MV-4-11 (cell line): ENCODE measurements at places on chromosomes 12 and 14.

DNA sequence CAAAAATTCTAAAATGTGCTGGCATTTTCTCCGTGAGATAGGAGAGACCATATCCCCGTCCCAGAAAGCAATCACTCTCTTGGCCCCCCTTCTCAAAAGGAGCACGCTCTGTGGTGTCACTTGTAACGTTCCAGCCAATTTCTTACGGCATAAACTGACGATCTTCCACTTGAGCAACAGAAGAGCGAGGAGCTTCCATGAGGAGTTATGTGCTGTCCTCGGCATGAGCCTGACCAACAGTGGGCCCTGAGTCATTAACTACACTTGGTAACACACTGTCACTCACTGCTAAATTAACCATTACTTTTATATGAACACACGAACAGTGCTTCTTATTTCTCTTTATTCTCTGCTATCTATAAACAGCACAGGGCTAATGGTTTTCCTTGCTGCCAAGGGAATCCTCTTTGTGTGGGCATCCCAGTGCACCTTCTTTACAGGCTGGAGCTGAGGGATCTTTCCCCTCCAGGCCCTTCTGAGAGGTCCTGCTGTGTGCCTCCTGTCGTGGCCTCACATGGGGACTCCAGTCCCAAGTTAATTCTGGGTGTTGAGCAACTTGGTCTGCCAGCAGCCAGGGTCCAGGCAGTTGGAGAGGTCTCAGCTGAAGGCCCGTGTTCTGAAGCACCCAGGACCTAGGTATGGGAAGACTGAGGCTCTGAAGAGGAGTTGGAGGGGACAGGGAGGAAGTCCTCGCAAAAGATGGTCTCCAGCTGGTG, 9.4 kb downstream of the SLC6A13 start:
- DNase-seq: no peak

GRCh38 chr12:34350092-34351041, 328.1 kb downstream of the ALG10 start:
- no peak for DNase-seq

DNA sequence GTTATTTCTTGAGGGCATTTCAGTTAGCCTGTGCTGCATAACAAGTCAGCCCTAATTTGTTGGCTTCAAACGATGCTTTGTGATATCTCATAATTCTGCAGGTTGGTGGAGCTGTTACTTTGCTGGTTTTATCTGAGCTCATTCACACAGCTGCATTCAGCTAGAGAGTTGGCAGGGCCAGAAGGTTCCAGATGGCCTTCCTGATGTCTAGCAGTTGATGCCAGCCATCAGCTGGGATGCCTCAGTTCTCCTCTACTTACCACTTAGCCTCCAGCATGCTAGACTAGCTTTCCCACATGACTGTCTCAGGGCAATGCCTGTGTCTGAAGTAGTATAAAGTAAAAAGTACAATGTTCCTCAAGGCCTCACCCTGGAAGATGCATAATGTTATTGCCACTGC, 130.6 kb downstream of the SLC35F4 start:
- no peak for DNase-seq

DNA sequence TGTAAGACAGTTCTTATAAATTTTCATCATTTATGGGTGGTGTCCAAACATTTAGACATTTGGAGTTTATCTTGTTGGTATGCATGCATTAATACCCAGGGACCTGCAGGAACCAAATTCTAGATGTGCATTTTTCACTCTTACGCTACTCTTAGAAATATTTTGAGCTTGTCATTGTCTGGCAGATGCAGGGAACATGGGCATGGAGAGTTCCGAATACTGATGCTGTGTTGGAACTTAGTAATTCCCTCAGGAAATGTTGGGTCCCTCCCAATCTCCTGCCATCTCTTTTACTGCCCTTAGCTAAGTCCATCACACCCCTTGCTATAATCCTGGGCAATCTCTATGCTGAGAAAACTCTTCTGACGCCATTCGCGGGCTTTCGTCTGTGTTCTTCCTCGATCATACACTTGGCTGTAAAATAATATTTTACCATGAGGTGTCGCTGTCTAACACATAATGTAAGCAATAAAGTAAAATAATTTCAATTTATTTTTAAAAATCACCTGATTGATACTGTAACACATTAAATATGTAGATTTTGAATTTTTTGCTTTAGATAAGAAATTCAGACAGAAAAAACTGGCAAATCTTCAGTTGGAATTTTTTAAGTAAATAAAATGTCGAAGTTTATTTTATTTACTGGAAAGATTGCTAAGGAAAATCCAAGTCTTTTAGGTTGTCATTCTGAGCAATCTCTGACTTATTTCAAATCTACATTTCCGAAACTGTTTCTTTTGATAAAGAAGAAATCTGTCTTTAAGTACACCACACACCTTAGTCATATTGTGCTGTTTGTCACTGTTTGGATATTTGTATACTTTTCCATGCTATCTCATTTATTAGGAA, 304.1 kb upstream of the SSTR1 start:
- peak; percentile 7 for DNase-seq

GRCh38 chr14:99763527-99764221, 29.5 kb upstream of the EML1 start:
- DNase-seq: no peak

- DNase-seq: no peak
Observed at GRCh38 chr12:100268835-100269564, 2.0 kb downstream of the SCYL2 start.

GRCh38 chr12:75892731-75893408, 138.7 kb downstream of the PHLDA1 start:
- DNase-seq: no peak

- DNase-seq: no peak
Observed at GRCh38 chr14:68295316-68295816, 475.8 kb downstream of the RAD51B start.

- DNase-seq: no peak
Observed at GRCh38 chr12:23041774-23042173, 416.8 kb downstream of the ETNK1 start.

DNA sequence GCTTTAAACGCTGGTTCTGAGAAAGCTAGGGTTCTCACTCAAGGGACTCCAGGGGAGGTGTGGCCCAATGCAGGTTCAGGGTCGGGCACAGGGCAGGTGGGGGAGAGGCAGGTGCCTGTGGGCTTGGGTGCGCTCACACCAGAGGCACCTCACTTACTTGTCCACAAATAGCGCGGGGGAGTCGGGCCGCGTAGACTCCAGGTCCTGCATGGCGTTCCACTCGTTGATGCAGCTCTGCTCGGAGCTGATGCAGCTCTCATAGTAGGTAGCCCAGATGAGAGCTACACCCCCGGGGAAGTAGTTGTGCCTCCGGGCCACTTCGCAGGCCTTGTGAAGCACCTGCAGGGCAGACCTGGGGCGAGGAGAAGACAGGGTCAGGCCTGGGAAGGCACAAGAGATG, 49.9 kb downstream of the SSH1 start:
- DNase-seq: no peak

DNA sequence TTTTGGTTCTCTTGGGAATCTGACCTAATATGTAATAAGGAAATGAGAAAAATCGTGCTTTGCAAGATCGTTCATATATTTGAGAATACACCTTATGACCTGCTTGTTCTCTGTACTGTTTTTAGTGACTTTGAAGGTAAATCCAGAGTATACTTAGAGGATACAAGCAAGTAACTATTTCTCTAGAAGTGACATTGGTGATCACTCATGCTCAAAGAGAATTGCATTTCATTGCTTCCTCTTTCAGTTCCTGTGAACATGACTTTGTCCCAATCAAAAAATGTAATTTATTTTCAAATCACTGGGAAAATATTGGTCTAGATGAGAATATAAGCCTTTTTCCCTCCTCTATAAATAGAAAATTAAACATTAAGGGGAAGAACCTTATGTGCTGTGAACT, 2.7 kb downstream of the KTN1 start:
- DNase-seq: peak; percentile 63

DNA sequence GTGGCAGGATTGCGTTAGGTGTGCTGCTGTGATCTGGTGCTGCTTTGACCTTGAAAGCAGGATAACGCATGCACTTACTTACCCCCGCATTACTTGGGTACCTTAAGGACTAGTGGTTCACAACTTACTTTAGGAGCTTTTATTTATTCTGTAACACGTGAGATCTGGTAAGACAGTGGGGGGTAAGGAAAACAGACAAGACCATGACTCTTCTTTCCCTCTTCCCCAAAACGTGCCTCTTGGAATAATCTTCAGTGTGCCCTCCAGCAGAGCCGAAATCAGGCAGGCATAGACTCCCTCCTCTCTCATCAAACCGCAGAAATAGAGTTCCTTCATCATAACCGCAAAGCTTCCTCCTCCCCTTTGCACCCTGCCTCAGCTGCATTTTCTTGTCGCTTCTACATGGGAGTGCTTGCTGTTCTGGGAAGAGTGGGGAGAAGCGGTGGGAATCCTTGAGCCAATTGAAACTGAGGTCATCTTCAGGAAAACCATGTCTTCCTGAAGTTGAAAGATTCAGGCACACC, 43.4 kb downstream of the RAD52 start:
- DNase-seq: no peak

DNA sequence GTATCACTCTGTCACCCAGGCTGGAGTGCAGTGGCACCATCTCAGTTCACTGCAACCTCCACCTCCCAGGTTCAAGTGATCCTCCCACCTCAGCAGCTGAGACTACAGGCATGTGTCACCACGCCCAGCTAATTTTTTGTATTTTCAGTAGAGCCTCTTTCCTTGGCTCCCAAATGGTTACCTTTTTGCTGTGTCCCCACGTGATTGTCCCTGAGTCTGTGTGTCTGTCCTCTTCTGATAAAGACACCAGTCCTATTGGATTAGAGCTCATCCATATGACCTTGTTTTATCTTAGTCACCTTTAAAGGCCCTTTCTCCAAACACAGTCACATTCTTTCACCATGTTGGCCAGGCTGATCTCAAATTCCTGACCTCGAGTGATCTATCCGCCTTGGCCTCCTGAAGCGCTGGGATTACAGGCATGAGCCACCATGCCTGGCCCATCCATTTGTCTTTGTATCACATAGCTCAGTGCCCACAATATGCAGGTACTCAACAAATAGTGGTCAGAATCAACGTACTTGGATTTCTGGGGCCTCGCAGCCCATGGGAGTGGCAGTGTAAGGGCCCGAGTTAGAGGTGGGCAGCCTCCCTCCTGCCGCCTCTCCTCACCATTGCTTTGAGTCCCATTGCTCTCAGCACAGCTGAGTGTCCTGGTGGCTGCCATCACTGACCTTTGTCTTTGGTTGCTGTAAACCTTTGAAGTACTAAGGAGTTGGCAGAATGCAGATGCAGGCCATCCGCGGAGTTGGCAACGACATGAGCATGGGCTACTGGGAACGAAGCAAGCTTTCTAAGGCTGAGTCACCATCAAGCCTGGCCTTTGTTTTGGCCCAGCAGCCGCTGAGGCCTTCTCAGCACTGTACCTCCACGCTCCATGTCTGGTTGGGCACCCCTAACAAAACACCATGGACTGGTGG, 9.3 kb downstream of the TPCN1 start:
- DNase-seq: no peak

DNA sequence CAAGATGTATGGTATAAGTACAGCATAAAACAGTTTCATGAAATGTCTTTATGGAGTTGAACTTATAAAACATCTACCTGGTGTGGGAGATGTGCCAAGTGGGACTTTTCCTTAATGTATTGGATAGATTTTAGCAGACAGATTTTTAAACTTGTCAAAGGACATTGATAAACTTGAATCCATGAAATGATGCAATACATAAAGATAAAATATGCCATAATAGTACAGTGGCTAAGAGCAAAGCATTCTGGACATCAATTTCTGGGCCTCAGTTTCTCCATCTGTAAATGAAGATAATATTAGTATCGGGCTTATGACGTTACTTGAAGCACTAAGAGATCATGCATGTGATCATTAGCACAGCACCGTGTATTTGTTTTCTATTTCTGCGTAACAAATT, 45.4 kb downstream of the NKX2-1 start:
- DNase-seq: no peak

DNA sequence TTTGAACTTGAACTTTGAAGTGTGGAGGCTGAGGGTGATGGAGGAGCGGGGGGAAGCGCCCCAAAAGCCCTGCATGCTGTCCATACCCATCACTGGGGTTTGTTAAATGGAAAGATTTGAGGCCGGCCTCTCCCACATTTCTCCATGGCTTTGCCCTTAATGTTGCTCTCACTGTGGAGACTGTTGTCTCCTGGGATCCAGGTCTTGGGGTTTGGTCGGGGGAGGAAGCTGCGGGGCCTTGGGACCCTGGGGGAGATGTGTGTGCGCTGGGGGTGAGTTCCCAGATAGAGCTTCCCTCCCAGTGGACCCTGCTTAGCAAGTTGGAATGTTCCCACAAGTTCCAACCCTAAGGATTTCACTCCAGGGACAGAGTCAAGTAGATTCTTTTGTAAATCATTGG, 28.0 kb upstream of the LRTM2 start:
- no peak for DNase-seq

DNA sequence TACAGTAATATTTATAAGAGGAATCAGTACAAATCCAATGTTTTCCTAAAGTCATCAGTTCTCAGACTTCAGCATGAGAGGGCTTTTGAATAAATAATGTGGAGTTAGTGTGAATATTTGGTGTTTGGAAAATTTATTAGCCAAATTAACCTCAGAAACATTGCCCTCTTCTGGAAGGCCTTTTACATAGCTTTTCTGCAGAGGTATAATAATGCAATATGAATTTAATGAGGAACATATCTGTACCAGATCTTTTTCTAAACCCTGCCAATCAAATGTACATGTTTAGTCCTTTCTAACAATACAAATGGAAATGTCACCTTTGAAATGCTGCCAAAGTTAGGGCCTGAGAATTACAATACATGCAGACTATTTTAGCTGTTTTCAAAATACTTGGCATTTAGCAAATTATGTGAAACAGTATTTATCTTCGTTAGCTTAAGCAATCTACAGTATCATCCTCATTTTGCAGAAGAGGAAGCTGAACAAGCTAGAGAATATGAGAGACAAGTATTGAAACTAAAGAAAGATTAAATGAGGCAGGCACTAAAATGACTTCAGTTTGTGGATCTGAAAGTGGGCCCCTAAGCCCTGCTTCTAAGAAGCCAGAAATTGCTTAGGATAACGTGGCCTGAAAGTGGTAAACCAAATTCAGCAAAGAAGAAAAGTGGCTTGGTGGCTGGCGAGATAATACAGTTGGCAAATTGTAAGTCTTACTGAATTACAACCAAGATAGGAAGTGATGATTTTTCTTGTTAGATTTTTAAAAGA, 60.4 kb upstream of the MANSC4 start:
- DNase-seq: peak; percentile 99

DNA sequence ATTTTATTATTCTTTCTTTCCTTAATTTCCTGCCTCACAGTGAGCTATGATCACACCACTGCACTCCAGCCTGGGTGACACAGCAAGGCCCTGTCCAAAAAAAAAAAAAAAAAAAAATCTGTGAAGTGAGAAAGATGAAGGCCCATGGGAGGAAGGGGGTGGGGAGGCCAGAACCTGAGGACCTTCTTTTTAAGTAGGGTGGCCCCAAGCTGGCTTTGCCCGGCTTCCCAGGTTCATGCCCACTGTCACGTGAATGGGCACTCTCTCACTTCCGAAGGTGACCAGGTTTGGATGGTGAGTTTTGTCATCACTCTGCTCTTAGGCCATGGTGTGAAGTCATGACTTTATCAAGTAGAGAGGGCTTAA, 82.3 kb downstream of the TNFAIP2 start:
- DNase-seq: no peak
